ENCODE measurements at places on chromosomes 2 and 18.

GRCh38 chr2:197982565-197982964 is 178.2 kb downstream of the PLCL1 start:
- DNase-seq, result no peak

DNA sequence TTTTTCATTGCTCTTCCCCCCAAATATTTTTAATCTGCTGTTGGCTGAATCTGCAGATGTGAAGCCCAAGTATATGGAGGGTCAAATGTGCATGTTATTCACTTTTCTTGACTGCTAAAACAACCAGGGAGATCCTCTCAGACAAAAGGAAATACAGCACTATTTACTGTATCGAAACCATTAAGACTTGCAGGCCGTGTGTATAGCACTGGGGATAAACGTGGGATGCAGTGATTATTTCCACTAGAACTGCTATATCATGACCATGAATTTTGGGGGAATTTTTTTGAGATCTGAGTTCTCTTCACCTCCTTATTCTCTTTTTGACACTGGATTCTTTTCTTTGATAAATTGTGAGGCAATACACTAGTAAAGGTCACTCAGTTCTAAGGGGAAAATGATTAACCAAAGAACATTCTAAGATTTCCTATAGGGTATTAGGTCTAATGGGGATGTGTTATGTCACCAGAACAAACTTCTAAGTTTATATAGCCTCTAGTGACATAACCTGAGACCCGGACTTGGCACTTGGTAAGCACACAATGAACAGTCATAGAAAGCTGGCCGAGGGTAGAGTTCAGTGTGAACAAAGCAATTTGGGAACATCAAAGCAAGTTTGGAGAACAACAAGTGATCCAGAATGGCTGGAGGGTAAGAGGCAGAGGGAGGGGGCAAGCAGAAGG is 14.9 kb upstream of the UGT1A1 start:
- DNase-seq, result no peak

GRCh38 chr2:59250307-59250677 is 1009.2 kb upstream of the FANCL start:
- DNase-seq, result no peak

- DNase-seq, result no peak
Measured at GRCh38 chr2:74278694-74279093, 64.5 kb downstream of the SLC4A5 start.

DNA sequence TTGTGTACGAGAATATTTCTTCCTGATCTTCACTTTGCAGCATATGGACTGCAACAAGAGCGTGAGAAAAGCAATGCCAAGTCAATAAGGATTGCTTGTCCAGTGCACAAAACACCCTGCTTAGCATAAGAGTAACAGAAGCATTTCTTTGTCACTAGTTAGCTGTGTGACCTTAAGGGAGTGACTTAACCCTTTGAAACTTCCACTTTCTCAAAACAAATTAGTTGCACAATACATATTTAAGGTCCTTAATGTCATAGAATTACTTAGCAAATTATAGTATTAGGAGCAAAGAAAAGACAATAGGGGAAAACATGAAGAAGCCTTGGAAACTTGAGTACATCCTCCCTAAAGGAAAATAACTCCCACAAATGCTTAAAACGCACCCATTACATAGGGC is 230.1 kb downstream of the RNF152 start:
- DNase-seq, result no peak

DNA sequence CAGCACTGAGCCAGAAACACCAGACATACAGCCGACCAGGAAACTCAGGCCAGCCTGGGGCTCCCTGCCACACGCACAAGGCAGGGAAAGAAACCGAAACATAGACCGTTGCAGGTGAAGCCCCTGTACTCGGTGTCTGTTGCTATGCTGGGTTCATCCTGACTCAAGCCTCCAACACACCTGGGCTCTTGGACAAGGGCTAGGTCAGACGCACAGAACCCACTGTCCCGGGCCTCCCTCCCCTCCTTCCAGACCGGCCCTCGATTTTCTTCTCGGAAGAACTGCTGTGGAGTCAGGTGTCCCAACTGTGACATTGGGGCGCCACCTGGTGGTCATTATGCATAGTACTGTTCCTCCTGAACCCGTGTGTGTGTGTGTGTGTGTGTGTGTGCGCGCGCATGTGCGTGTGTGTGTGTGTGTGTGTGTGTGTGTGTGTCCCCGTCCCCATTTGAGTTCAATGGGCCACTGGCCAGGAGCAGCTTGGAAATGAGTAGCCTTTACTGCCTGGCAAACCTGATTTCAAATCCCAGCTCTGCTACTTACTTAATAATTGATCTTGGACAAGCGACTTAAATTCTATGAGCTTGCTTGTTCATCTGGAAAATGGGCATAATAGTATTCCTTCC is 55.4 kb upstream of the GLI2 start:
- peak; percentile 79 for DNase-seq

DNA sequence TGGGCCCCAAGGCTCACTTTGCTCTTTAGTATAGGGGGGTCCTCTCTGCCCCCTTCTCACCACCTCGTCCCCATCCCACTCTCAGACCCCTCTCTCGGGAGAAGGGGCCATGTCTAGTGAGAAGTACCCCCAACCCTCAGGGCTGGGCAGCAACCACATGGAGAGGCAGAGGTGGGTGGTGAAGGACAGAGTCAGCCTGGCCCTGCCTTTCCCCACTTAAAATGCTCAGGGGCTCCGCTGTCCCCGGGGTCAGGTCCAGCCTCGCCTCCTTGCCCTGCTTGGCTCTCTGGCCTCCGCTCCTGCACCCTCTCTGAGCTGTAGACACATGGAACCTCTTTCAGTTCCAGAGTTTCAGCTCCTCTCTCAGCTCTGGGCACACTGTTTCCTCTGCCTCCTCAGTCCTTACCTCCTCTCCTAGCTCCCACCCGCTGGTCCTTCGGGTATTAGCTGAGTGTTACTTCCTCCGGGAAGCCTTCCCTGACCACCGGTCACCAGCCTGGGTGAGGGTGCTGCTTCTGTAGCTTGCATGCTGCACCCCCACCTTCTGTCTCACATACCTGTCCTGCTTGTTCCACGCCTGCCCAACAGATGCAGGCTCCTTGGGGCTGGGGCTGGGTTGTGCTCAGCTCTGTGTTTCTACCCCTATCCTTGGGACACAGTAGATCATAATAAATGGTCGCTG is 79.5 kb upstream of the OTOF start:
- no peak for DNase-seq

GRCh38 chr2:226256709-226257376 is 542.8 kb downstream of the IRS1 start:
- no peak for DNase-seq

- DNase-seq, result no peak
Measured at GRCh38 chr2:176103194-176103593, 3.6 kb downstream of the HOXD12 start.

- no peak for DNase-seq
Measured at GRCh38 chr2:3430172-3430571, 50.7 kb downstream of the TRAPPC12 start.
